ENCODE measurements at places on chromosomes 2 and 18.

DNA sequence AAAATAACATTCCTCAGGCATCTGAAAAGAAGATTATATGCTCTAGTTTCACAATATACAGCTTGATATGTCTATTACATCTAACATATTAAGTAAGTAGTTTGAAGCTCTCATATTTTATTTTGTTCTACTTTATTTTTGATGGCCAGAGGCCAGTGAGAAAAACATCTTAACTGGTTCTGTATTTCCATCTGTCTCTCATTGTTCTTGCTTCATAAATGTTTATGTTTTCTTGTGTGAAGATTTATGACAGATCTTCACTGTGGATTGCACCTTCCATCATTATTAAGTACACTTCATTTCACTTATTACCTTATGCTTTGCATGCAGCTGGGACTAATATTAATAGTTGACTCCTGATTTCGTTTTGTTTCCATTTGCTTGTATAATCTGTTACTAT is 511.2 kb downstream of the TSN start:
- DNase-seq, result no peak

DNA sequence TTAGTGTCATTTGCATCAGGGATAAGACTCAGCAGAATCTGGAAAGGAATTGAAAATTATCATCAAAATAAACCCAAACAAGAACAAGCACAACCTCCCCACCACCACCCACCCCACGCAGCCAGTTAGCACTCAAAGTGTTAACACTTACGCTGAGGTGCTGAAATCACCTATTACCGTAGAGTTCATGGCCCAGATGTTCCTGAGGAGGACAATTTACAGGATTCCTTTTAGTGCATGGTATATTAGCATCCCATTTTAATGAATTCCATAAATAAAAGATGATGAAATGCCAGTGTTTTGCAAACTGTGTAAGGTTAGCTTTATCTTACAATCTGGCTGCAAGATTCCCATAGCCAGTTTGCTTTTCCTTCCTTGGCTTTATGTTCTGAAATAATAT is 359.3 kb upstream of the SOX11 start:
- DNase-seq, result no peak

DNA sequence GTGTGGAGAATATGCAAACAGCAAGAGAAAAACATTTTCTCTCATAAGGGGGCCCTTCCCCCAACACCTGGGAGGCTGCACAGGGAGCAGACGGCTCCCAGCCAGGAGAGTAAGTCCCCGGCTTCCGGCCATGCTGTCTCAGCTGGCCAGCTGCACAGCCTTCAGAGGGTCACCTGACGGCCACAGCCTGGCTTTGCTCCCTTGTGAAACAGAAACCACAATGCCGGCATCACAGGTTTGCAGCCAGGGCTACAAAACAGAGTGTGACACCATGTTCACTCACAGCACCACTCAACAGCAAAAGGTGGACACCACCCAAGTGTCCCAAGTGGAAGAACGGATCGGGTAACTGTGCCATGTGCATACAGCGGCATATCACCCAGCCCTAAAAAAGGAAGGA is 86.9 kb upstream of the GPC1 start:
- DNase-seq, result no peak

DNA sequence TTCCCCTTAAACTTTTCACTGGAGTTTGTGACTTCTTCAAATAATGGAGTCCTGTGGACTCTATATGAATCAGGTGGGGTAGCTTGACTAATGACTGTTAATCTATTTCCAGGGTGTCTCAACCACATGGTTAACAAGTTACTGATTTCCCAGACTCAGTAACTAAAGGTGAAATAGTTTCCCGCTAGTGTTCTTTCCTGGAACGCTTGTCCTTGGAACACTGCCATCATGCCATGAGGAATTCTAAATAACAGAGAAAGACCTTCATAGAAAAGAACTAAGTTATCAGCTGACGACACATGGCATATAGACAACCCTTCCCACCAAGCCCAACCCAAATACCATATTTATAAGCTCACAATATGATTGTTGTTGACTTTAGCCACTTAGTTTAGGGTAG is 1027.9 kb upstream of the FAM98A start:
- no peak for DNase-seq

DNA sequence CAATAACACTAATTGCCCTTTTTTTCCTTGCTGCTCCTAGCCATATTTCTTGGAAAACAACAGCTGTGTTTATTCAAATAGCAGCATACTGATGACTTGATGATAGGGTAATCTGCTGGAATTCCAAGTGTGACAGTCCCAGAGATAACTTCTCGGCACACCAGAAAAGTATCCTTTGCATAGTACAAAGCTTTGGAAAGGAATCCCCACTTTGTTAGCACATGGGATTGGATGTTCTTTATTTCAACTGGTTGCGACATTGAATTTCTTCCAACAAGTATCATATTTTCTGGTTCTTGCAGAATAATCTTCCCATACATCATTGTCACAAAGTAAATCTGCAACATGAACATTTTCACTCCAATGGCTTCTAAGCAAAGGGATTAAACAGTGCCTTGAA is 445.8 kb upstream of the ACVR2A start:
- no peak for DNase-seq

GRCh38 chr2:69089998-69090397 is 77.0 kb downstream of the ANTXR1 start:
- no peak for DNase-seq
